ENCODE measurements at places on chromosomes 1 and 21. TPM values are rescaled to one million over a fixed set of nuclear protein-coding genes. Genes with fewer than 3 reads are reported as not detected.

The CD48 gene
- 2.3 TPM for total RNA-seq

The RASSF5 gene
- 35.9 TPM for total RNA-seq

The OR2L5 gene
- total RNA-seq: not detected

The GFI1 gene
- 6.7 TPM for total RNA-seq

The HIVEP3 gene
- total RNA-seq: 4.0 TPM
